NCI-H446 treated with DMSO at 0.1 percent for 48 hours (cell line): ENCODE measurements at places on chromosomes 5 and 9.

GRCh38 chr9:116059466-116059865, 94.1 kb upstream of the PAPPA start:
- no peak for DNase-seq

DNA sequence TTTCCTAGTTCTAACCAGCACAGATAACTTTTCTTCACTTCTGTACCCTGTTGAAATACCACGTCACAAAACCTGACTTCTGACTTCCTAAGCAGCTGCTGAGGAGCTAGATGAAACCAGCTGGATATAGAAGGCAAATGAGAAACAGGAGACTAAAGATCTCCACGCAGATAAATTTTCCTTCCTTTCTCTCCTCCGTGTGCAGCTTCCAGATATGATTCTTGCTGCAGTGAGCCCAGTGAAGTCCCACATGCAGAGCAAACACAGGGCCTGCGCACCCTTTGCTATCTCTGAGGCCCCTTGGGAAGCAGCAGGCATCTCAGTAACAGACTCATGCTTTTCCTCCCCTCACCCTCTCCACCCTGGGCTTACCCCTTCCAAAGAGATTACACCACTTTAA, 1638.3 kb downstream of the MAT2B start:
- DNase-seq: no peak

DNA sequence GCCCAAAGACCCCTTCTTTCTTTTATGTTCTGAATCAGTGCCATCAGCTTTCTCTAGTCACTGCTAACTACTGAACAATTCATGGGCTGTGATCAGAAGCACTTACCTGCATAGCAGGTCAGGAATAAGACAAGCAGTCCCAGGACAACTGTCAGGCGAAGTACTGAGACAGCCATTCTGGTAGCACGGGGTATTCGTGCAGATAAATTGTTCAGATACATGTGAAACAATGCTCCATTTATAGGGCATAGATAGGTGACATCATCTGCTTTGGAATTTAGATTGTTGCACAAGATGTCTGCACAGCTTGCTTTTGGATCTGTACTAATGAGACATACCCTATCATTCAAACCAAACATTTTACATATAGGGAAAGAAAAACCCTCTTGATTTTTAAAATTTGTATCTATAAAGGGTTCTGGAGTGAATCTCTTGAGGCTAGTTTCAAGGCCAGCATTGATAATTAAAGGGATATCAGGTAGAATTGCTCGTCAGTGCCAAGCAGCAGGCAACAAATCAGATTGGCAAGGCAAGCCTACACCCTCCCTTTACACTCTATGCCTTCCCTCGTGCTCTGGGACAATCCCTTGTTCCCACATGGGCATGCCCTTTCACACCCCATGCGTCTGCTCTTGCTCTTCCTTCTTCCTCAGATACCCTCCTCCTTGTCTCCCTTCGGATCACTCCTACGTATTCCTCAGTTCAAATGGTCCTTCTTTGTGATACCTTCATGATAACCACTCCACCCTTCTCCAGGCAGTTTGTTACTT, at the start of gene C5orf46:
C5orf46 (minus strand) TSS at position 213 of the 770 bp plus-strand sequence; CDS start at position 176, 37 bp downstream.
- no peak for DNase-seq

DNA sequence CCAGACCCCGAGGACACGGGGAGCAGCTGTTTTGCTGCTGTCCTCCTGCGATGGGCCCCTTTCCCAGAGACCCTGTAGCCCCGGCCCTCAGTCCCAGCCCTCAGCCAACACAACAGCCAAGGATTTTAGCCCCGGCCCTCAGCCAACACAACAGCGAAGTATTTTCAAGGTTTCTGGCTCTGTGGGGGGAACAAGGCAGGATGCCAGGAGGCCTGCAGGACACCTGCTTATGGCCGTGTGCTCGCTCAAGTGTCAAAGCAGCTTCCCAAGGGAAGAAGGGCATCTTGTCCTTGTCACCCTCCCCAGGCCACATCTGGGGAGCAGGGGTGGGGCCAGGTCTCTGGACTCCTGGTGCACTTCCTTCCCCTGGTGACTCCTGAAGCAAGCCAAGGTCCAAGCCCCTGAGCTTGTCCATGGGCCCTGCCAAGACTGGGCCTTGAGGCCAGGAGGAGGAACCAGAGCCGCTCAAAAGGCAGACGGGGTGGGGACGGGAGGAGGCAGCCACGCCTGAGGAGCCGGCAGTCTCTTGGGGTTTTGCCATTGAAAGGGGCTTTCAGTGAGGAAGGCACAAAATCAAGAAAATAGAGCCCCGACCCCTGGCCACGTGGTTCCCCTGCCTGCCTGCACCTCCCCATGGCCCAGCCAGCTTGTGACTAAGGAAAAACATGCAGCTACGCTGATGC, 10.8 kb downstream of the KCNT1 start:
- DNase-seq: no peak

- DNase-seq: no peak
Observed at GRCh38 chr9:87810679-87811178, 71.9 kb upstream of the SPATA31E1 start.

DNA sequence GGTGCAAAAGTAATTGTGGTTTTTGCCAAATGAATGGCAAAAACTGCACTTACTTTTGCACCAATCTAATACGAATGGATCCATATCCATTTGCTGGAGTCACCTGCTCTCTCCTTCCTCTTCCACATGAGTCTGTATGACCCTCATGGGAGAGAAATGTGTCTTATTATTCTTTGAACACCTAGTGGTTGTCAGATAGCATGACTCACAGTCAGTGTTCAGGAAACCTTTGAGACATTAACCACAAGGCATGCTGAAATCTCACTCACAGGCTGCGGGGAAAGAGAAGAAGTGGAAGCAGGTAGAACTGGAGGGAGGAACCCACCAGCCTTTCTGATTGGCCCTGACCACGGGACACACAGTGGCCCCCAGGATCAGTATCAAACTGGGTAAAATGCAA, 222.8 kb upstream of the KLF4 start:
- DNase-seq: no peak

GRCh38 chr5:77882670-77883257, 106.6 kb upstream of the TBCA start:
- no peak for DNase-seq

DNA sequence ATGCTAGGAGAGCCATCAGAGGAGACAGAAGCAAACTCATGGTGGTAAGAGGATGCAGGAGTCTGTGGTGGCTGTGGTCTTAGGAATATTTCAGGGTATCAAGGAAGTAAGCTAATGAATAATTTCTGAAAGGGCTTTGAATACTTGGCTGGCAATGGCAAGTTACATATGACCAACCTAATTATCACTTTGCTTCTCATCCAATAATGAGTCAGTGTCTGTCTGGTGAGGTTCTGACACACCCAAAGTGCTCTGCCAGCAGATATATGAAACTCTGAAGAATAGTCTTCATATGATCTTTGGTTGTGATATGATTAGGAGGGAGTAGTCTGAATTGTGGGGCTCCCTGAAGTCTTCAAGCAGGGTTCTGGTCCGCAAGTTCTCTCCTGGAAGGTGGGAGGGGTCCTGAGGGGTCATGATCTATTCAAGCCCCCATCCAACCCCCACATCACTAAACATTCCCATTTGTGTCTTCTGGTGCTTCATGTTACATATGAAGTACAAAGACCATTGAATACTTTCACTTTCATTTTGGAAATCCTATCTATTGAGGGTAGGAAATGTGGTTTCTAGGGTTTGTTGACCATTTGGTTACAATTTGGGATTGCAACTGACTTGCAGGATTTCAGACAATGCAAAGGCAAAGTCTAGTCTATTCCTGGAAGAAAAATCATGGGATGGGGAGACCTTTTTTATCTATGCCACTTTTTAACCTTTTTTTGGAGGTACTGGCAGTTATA, 199.9 kb upstream of the CDKN2B start:
- DNase-seq: no peak

DNA sequence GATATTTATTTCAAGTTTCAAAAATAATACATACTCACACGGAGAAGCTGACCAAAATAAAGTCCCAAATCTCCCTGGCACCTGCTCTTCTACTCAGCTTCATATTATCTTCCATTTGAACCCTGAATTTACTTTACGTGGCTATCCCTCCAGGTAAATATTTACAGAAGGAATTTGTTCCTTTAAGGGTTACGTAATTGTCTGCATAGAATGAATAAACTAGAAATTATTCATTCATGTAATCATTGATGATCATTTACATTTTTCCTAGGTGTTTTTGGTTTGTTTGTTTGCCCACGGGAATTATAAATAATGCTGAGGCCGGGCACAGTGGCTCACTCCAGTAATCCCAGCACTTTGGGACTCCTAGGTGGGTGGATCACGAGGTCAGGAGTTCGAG, 251.2 kb downstream of the PLK2 start:
- DNase-seq: no peak

DNA sequence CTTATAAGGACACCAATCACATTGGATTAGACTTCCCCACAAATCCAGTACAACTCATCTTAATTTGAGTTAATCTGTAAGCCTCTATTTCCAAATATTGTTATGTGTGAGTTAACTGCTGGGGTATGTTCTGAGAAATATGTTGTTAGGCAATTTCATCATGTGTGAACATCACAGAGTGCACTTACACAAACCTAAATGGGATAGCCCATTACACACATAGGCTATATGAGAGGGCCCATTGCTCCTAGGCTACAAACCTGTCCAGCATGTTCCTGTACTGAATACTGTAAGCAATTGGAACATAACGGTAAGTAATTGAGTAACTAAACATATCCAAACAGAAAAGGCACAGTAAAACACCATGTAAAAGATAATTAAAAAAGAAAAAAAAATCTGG, 19.1 kb upstream of the ARSI start:
- DNase-seq: no peak

GRCh38 chr9:89605465-89606048, 745 bp downstream of the GADD45G start:
- no peak for DNase-seq

GRCh38 chr9:121758693-121759092, 107.3 kb downstream of the DAB2IP start:
- DNase-seq: no peak

DNA sequence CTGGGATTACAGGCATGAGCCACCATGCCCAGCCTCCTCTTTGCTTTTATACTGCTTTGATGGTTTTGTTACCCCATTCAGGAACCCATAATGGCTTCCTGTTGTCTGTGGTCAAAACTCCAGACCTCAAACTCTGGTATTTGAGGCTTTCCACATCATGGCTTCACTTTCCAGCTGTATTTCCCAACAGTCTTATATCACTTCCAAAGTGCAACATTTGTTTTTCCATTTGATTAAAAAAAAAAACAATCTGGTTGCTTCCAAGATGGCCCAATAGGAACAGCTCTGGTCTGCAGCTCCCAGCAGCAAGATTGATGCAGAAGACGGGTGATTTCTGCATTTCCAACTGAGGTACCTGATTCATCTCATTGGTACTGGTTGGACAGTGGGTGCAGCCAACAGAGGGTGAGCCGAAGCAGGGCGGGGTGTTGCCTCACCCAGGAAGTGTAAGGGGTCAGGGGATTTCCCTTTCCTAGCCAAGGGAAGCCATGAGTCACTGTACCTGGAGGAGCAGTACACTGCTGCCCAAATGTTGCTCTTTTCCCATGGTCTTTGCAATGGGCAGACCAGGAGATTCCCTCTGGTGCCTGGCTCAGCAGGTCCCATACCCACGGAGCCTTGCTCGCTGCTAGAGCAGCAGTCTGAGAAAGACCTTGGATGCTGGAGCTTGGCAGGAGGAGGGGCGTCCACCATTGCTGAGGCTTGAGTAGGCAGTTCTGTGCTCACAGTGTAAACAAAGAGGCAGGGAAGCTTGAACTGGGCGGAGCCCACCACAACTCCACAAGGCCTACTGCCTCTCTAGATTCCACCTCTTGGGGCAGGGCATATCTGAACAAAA, 458.4 kb downstream of the KDM4C start:
- DNase-seq: no peak

DNA sequence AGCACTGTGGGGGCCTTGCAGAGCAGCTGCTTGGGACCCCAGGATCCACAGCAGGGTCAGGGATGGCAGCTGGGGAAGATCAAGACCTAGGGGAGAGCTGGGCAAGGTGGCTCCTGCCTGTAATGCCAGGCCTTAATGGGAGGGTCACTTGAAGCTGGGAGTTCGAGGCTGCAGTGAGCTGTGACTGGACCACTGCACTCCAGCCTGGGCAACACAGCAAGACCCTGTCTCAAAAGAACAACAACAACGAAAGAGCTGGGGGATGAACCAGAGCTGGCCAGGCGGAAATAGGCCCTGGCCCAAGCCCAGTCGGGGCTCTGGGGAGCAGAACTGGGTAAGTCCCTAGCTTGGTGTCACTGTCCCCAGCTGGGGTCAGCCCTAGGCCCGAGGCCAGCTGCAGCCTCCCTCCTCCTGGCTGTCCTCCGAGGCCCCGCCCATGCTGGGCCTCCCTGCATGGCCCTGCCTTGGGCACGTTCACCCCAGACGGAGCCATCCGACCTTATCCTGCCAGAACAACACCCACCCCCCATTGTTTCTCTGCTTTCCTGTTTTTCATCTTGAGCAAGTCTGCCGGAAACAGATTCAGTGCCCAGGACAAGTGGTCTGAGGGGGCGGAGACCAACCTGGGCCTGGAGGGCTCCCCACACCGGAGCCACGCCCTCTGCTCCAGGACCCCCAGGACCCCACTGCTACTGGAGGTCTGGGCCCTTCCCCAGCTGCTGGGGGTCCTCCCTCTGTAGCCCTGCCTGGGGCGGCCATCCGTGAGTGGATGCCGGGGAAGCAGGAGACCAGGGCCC, 1.9 kb downstream of the DIPK1B start:
- DNase-seq: no peak

- no peak for DNase-seq
Observed at GRCh38 chr9:15498246-15498995, 12.3 kb downstream of the PSIP1 start.

- DNase-seq: no peak
Observed at GRCh38 chr5:151589878-151590570, 1.1 kb downstream of the FAT2 start.

DNA sequence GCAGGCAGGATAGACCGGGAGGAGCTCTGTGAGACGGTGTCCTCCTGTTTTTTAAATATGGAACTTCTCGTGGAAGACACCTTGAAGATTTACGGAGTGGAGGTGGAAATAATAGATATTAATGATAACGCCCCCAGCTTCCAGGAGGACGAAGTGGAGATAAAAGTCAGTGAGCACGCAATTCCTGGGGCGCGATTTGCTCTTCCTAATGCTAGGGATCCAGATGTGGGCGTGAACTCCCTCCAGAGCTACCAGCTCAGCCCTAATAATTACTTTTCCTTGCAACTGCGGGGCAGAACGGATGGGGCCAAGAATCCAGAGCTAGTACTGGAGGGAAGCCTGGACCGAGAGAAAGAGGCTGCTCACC, 621 bp downstream of the PCDHGA11 start:
- DNase-seq: no peak

- DNase-seq: no peak
Observed at GRCh38 chr9:129497813-129498450, 123.0 kb downstream of the C9orf50 start.
